ENCODE measurements at places on chromosomes 2 and 18.
A peak's percentile ranks its signal among the peaks of the same experiment; 100 is the strongest.

GRCh38 chr2:160870729-160871465 is 289.3 kb upstream of the TANK start:
- no peak for DNase-seq

DNA sequence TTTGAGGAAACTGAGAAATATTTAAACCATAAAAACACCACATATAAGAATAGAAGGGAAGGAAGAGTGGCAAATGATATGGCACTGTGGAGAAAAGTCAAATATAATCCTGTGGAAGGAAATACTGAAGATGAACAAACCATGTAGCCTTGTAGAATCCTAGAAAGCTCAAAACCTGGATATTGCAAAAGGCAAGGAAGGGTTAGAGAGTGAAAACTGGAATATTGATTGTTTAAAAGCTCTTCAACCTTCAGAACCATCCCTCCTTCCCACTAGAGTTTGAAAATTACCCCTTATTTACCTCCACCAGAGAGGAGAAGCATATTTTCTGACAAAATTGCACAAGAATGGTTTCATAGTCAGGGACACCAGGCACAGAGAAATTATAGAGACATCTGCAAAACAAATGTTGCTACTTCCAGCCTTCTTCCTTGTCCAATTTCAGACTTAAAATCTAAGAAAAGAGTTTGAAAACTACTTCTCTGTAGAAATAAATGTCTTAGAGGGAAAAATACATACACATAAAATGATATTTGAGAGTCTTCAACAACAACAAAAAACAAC is 48.0 kb downstream of the ANTXR1 start:
- no peak for DNase-seq

DNA sequence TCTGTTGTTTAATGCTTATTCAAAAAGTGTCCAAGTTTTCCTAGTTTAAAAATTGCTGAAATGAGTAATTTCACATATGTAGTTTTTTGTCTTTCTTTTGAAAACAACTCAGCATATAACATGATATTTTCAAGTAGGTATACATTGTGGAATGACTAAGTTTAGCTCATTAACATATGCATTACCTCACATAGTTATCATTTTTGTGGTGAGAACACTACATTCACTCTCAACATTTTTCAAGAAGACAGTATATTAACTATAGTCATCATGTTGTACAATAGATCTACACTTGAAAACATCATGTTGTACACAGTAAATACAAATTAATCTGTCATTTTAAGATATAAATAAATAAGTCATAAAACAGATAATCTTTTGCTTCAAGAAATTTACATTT is 340.0 kb downstream of the CCDC85A start:
- DNase-seq, result no peak

GRCh38 chr2:3038636-3039035 is 339.0 kb downstream of the EIPR1 start:
- no peak for DNase-seq

GRCh38 chr2:168084288-168084687 is 163.1 kb downstream of the STK39 start:
- no peak for DNase-seq

DNA sequence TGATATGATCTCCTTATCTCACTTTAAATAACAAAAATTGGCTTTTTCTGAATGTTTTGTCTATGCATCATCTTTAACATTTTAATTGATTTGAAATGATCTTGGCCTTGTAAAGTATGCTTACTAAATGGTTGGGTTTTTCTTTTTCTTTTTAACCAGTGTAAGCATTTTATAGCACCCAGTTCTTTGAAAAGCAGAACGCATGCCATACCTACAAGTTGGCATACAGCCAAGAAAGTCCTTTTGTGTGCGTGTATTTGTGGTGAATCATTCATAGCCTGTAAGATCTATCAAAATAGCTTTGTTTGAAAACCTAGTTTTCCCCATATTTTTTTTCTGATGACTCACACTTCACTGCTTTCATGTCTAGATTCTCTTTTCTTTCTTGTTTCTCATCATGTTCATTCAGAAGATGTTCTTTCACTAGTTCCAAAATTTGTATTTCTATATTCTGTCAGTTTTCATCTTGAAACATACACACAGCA is 4.1 kb upstream of the VRK2 start:
- DNase-seq, result peak; percentile 81

All from foreskin fibroblast (primary cell).